ENCODE measurements at places on chromosomes 16 and 17.

- DNase-seq: no peak
Measured at GRCh38 chr17:57726213-57726790, 18.8 kb downstream of the CCDC182 start.

DNA sequence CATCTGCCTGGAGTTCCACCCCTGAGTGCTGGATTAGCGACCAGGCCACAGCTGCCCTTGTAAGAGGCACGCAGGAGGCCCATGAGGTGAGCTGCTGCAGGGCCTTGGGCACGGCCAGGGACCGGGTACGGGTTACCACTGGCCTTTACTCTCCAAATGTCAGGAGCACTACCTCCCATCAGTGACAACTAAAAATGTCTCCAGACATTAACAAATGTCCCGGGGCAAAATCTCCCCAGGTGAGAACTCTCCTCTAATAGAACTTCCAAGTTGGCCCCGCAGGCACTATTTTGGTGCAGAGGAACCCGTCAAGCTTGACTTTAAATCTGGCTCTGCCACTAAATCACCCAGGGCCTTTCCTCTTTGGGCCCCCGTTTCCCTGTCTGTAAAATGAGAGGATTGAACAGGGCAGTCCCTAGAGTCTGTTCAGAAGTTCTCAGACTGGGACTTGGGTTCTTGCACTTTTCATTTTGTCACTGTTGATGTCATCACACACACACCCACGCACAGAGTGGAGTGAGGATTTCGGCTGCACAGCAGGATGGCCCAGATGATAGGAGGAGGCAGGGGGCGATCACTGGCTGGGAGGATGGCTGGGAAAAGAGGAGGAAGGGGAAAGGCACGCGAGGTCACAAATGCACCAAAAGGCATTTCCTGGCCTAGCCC, 24.5 kb upstream of the MAPT start:
- DNase-seq: no peak

- no peak for DNase-seq
Measured at GRCh38 chr16:83720981-83721380, 86.8 kb upstream of the HSBP1 start.

GRCh38 chr17:9959377-9959981, 54.4 kb upstream of the RCVRN start:
- no peak for DNase-seq

DNA sequence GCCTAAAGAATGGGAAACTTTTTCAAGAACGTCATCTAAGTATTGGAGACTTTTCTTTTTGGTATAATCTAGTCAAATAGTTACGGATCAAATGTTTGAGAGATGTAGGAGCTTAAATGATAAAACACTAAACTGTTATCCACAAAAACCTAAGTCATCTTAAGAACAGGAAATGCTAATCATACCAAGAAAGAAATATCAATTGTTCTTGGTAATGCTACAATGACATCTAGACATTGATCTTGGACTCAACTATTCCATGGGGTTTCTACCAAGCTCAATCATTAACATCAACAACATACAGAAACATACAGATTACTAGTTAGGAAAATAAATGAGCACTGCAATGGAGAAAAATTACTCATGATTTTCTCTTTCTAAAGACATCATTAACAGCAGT, 3.8 kb downstream of the NUDT21 start:
- no peak for DNase-seq

DNA sequence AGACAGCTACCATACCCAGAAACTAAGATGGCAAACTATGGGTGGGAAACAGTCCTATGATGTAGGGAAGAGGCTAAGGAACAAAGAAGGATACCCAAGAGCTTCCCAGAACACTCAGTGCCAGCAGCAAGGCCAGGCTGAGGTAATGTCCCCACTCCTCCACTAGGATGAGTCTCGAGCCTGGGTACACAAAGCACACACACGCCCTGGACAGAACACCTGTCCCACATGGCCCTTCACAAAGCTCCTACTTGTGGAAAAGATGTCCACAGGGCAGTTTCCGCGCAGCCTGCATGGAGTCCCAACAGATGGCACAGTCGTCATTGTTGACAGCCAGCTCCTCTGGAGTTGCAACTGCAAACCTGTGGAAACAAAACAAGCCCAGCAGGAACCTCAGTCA, 23.9 kb downstream of the AMFR start:
- no peak for DNase-seq

DNA sequence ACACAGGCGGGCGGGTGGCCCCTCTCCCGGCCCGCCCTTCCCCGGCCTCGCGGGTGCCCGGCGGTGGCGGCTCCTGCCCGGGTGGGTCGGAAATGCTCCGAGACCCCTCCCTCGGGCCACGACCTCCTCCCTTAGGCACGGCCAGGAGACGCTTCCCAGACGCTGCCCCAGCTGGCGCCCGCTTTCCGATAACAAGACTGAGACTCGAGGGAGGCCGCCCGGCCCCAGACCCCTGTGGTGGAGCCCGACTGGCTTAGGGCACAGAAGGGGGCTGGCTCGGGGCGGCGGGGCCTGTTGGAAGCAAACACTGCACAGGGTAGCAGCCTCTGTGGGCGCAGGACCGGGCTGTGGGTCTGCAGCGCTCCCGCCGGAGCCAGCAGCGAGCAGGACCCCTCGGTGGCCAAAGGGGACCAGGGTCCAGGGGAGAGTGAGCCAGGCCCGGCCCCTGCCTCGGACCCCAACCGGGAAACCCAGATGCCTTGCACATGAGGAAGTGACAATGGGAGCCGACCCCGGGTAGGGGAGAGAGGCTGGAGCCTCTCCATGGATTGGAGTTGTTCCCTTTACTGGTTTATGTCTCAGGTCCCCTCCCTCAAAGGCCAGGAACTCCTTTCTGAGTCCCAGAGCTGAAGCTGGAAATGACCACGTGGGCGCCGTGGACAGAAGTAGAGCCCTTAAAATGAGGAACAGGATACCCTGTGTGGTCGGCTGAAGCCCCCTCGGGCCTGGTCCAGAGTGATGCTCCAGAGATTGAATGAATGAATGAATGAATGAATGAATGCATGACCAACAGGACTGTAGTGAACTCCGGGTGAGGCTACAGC, 19.8 kb upstream of the ADCY7 start:
- DNase-seq: no peak

DNA sequence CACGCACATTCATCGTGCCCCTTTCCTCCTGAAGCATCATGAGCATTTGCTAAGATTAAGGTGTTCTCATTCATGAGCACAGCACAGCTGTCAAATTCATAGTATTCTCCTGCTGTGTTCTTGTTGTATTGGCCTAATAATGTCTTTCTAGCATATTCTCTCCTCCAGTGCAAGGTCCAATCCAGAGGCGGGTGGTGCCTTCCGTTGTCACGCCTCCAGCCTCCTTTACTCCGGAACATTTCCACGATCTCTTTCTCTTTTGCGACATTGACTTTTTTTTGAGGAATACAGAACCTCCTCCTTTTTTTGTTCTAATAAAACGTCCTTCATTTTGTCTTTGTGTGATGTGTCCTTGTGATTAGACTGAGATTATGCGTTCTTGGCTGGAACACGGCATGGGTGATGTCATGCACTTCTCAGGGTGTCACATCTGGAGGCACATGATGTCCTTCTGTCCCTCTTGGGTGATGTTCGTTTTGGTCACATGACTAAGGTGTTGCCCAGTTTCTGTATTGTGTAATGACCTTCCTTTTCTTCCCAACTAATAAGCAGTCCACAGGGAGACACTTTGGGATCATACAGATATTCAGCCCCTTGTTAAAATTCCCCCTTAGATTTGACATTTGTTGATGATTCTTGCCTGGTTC, 66.3 kb downstream of the CLEC16A start:
- DNase-seq: no peak

GRCh38 chr17:65222214-65222738, 85.1 kb downstream of the RGS9 start:
- no peak for DNase-seq

- DNase-seq: no peak
Measured at GRCh38 chr16:84928679-84929420, 82.5 kb downstream of the ZDHHC7 start.

DNA sequence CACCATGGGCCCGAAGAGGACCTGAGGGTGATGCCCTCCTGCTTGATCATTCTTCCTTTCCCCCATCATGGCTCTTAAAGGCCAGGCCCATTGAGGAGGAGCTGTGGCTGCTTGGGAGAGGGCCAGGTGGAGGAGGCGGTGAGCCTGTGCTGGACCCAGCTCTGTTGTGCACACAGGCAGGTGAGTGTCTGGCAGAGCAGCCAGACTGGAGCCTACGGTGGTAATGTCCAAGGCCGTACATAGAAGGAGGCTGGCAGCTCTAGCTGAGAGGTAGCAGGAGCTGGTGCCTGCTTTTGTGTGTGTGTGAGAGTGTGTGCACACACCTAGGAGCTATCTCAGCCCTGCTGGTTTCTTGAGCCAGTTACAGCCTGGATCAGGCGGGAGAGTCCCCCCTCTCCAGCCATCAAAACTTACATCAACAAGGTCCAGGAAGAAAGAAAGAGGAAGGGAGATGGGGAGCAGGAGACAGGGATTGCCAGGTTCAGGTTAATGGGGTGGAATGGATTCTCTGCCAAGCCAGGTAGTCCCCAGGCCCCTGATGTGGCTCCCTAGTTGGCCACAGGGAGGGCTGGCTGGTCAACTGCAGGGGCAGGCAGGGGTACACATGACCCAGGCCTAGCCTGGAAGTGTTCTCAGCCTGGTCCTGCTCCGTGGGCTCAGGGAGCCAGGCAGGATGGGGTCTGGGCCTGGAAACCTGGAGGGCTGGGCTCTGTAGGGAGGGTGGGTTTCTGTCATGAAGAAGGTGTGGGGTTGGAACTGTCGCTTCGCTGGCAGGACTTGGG, 107.1 kb downstream of the RAP1GAP2 start:
- DNase-seq: no peak

GRCh38 chr16:77219437-77219836, 20.2 kb downstream of the SYCE1L start:
- no peak for DNase-seq

GRCh38 chr17:7714721-7715594, 2.6 kb upstream of the DNAH2 start:
- no peak for DNase-seq

- no peak for DNase-seq
Measured at GRCh38 chr17:38442548-38442947, 14.3 kb downstream of the ARHGAP23 start.

GRCh38 chr16:1740781-1741490, 30.4 kb downstream of the NME3 start:
- DNase-seq: no peak

DNA sequence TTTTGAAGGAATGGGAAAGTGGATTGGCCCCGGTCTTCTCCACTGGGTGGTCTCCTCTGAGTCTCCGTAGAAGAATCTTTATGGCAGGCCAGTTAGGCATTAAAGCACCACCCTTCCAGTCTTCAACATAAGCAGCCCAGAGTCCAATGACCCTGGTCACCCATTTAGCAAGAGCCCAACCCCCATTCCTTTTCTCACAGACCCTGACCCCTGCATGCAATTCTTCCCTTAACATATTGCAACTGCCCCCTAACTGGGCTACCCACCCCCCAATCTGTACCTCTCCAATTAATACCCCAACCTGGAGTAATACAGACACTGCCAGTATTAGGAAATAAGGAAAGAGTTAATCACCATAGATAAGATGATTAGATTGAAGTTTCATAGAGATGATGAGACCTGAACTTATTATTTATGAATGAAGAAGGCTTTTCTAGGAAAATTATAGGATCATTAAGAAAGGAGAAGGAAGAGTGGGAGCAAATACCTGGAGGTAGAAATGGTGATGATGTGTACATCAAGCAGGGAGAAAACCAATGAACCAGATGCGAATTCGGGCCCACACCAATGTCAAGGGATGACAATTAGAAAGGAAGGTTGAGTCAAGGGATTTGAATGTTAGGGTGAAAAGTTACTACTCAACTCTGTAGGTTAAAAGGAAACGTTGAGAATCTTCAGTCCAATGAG, 2.4 kb downstream of the CCL2 start:
- DNase-seq: no peak

DNA sequence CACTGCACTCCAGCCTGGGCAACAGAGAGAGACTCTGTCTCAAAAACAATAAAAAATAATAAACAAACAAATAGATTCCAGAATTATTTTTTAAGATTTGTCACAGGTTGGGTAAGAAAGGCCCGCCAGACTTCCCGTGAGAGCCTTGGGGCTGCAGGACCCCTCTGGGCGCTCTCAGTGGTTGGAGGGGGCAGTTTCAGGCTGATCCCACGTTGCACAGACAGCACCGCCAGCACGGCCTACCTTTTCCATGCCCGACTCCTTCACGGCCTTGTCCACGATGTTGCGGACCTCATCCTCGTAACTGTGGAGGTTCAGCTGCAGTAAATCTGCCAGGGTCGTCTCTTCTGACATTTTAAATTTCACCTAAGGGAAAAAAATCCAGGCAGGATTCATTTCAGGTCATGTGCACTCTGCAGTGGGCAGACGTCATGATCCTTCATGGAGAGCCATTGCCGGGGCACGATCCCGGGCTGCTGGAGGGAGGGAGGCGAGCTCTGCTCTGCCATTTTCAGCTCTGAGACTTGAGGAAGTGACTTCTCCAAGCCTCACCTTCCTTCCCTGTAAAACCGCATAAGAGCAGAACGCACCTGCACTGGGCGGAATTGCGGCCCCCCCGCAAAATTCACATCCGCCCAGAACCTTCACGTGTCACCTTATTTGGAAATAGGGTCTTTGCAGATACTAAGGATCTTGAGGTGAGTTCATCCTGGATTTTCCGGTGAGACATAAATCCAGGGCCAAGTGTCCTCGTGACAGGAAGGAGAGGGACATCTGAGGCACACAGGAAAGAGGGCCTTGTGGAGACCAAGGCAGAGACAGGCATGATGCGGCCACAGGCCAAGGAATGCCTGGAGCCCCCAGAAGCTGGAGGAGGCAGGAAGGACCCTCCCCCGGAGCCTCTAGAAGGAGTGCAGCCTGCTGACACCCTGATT, 66.8 kb downstream of the DNAH17 start:
- no peak for DNase-seq

- DNase-seq: no peak
Measured at GRCh38 chr16:86722970-86723369, 144.6 kb downstream of the FOXL1 start.

- no peak for DNase-seq
Measured at GRCh38 chr17:56602292-56603130, 9.0 kb downstream of the NOG start.

DNA sequence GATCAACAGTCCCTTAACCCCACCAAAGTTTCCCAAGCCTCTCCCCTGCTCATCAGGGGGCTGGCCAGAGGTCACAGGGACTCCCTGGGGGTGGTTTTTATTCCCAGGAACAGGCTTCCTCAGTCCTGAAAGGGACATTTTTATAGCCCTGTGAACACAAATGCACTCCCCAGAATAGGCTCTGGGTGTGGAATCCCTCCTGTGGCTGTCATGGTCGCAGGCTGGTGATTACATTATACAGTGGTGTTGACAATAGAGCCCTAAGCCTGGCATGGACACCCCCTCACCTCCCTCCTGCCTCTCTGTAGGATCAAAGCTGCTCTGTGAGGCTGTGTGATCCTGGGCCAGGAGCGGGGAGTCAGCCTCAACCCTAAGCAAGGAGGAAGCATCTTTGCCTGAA, 1.4 kb upstream of the CA4 start:
- DNase-seq: no peak

DNA sequence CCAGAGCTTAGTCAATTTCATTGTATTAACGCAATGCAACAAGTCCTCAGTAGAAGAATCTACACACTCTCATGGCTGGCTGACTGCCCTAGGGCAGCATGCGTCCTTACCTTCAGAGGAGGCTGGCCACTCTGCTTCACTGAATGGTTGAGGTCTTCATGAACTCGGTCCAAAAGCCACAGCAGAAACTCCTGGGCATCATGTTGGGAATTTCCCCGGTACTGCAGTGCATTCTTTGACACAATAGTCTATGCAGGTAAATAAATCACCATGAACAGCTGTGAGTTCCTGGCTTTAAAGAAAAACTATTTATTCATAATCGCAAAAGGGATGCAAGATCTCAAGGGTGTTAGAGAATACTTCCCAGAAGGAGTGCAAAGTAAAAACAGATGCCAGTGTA, 41.3 kb downstream of the USP31 start:
- no peak for DNase-seq

- DNase-seq: no peak
Measured at GRCh38 chr16:59192551-59193199, 458.6 kb upstream of the GOT2 start.
